ENCODE measurements at places on chromosomes 7 and 10.

DNA sequence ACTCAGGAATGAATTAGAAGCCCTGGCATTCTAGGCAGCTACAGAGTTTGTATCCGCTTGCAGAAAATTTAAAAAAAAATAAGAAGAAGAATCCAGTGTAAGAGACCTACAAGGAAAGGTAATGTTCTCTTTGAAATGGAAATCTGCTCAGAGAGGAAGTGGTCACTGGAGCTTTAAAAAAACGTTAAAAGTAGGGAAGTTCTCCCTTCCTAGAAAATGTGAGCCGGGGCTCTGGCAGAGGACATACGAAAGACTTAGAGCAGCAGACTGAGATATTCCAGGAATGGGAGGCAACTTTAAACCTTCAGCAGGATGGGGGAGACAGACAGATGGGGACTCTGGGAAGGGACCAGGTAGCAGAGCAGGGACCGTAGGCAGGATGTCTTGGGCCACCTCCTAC lies 149.4 kb upstream of the NPS start:
- no peak for DNase-seq

- DNase-seq, result peak; percentile 1
These were observed 498 bp downstream of the RHOBTB1 start for GRCh38 chr10:60943316-60944057.

DNA sequence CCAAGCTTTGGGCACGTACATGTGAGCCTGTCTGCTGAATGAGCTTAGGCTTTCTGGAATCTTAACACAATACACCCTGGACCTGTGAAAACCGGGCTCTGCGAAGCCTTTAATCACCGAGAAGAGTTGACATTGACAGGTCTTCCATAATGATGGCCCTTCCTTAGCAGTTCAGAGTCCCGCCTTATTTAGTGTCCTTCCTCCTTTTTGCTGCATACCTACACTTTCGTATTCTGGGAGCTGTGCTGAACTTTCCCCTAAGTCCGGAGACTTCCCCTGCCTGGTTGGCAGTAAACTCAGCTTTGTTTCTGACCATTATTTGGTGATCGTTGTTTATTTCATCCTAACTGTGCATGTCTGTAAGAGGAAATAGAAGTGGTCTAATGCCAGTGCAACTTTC lies 212.0 kb downstream of the CAMK1D start:
- no peak for DNase-seq

- DNase-seq, result no peak
These were observed 88.2 kb downstream of the CHRM2 start for GRCh38 chr7:136956671-136957070.

- DNase-seq, result no peak
These were observed 7.5 kb upstream of the SMNDC1 start for GRCh38 chr10:110312206-110312605.

DNA sequence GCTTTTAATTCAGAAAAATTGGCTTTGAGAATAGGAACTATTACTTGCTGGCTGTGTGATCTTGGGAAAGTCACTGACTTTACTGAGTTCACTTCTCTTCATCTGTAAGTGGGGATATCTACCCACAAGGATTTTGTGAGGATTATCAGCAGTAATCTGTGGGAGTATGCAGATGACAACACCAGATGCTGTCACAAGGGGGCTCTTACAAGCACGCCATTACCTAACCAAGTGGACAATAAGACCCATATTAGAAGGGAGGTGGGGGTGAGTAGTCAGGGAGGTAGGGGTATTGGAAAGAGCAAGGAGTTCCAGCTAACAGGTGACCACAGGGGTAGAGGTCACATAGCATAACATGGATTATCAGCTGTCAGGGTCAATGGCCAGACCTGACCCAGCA lies 569.4 kb downstream of the SUGCT start:
- DNase-seq, result no peak

DNA sequence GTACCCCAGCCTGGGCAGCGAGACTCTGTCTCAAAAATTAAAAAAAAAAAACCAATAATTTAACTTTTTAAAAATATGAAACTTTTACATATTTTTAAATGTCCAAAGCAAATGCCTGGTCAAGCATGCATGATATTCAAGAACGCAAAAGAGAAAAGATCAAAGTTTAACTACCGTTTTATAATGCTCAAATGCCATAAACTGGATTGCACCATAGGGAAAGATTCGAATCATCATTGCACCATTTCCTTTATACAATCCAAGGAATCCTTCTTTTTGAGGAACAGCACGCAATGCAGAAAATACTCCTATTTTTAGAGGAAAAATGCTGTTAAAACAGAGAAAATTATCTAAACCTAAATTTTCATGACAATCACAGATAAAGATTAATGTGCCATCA lies 20.9 kb downstream of the SLC25A16 start:
- no peak for DNase-seq

DNA sequence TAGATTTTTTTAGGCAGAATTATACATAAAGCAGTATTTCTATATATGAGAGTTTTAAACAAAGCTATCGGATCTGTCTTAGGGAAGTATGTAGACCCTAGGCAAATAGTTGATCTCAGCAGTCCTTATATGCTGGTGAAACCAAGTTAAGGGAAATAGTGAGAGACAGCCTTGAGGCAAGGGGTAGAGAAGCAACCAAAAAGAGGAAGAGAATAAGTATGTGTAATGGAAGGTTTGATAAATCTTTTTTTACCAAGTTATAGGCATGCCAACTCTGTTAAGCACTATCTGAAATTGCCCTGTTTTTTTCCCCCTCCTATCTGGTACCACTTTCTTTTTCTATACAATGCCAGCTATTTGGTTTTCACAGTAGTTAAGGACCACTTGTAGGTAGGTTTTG lies 19.9 kb downstream of the SPAG6 start:
- no peak for DNase-seq

DNA sequence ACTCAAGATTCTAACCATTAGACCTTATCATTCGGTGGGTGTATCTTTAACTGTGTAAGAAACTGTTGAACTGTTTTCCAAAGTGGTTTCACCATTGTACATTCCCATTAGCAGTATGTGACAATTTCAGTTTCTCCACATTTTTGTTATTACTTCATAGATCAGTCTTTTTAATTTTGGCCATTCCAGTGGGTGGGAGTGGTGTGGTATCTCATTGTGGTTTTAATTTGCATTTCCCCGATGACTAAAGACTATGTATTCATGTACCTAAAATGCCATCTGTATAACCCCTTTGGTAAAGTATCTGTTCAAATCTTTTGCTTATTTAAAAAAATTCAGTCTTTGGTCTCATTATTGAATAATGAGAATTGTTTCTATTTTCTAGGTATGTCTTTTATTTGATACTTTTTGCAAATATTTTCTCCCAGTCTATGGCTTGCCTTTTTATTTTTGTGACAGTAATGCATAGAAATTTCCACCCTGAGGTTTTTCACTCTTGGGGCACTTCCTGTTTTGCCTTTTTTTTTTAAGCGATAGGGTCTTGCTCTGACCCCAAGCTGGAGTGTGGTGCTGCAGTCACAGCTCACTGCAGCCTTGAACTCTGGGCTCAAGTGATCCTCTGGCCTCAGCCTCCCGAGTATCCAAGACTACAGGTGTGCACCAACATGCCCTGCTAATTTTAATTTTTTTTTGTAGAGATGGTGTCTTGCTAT lies 141.1 kb upstream of the ITGB1 start:
- DNase-seq, result no peak

- no peak for DNase-seq
These were observed 757 bp upstream of the GRID1 start for GRCh38 chr10:86367152-86367951.

DNA sequence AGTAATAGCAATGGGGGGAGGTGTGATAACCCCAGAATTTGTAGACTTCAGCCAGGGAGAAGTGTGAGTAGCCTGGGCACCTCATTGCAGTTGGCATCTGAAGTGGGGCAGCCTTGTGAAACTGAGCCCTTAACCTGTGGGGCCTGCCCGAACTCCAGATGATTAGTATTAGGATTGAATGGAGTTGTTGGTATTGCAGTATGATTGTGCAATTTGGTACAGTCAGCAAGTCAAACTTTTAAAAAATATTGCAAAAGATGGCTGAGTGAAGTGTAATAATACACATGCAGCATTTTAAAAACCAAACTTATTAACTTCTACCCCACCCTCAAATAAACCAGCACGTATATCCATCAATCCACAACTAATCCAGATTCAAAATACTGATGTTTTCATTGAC lies 9.3 kb downstream of the RBM33 start:
- DNase-seq, result no peak

DNA sequence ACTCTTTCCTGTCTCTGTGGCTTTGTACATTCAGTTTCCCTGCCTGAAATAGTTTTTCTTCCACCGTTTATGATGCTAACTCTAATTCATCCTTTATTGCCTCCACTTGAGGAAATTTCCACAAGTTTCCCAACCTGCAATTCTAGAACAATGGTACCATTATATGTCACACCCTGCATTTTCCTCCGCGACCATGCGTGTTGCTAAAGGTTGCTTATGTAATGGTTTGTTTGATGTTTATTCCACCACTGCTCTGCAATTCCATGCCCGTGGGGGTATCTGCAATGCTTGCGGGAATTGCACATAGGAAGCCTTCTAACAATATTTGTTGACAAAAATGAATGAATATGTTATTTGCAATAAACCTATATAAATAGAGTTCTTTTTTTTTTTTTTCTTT lies 69.5 kb upstream of the ST8SIA6 start:
- no peak for DNase-seq

DNA sequence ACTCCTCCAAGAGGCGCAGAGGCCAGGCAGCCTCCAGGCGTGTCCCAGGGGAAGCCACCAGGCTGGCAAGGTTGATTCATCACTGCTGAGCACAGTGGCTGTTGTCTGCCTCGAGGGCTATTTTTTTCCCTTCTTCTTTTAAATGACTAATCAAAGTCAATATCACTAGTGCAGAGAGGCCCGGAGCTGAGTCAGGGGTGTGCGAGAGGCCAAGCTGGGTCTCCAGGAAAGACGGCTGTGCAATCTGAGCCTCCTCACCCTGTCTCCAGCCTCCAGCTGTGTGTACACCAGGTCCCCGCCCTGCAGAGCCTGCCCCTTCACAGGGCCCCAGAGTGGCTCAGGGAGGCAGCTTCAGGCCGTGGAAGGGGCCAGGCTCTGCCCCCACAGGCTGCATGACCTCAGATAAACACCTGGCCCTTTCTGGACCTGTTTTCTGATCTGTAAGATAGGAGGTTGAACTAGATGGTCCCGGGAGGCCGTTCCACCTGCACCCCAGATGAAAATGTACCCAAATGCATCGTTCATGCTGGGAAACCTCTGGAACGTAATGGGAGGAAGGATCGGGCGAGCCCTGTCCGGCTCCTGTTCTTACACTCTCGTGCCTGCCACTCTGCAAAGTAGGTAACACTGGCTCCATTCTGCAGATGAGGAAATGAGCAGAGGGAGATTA lies 3.7 kb downstream of the STX1A start:
- no peak for DNase-seq

DNA sequence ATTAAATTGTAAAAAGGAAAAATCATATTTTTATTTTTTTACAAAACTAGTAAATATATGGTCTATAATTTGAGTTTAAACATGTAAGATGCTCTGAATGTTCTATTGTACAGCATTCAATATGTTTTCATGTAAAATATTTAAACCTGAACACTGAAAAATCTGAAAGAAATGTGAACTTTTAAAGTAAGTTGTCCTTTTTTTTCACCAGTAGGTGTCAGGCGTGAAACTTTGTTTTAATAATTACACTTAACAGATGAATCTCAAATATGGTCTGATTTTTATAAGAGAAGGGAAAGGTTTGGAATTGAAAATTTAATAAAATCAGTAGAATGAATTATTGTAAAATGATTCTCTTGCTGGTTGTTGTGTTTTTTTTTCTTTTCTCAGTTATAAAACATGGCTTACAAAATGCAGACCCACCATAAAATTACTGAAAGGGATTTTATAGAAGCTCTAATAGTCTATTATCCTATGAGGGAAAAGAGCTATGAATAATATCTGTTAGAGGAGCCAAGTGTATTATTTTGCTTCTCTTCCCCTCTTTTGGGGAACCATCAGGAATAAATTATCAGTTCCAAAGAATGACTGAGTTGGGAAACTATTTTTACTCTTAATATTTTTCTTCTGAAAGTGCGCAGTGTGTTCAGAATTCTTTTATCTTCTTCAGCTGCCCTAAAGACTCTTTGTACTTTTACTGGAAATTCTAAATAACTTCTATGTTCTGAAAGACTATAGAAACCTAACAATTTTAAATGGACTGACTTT lies 217.7 kb upstream of the FZD1 start:
- no peak for DNase-seq

DNA sequence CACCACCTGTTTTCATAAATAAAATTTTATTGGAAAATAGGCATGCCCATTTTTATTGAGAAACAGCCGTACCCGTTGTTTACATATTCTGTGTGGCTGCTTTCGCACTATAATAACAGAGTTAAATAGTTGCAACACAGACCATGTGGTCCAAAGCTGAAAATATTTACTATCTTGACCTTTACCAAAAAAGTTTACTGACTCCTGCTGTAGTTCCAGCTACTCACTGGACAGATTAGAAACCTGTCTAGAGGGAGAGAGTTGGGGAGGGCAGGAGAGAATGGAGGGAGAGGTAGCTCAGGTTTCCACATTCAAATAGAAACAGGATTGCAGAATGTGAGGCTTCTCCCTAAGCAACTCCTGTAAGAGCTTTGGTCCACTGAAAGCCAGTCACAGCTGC lies 55.1 kb upstream of the GLCCI1 start:
- DNase-seq, result no peak

DNA sequence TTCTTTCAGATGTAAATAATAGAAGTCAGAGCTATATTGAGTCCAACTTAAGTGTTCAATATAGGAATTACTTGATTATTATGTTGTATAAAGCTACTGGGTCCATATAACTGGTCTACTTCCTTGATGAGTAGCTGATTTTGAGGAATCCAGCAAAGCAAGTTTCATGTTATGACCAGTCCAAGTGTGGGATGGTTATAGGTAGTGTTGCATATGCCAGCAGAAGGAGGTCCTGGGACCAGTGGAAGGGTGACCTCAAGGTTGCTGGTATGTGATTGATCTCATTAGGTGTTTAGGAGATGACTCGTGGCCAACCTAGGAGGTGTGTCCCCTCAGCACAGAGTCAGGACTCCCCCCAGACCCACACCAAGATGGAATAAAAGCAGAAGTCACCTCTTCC lies 551.5 kb downstream of the KCNMA1 start:
- no peak for DNase-seq

- DNase-seq, result no peak
These were observed 78.7 kb downstream of the BEND7 start for GRCh38 chr10:13450069-13450468.

All from activated CD4-positive, alpha-beta T cell treated with anti-CD3 and anti-CD28 coated beads, Interleukin-2, amount 50 U/mL, for 1 hour (primary cell).